ENCODE measurements at places on chromosomes 2 and 18.

DNA sequence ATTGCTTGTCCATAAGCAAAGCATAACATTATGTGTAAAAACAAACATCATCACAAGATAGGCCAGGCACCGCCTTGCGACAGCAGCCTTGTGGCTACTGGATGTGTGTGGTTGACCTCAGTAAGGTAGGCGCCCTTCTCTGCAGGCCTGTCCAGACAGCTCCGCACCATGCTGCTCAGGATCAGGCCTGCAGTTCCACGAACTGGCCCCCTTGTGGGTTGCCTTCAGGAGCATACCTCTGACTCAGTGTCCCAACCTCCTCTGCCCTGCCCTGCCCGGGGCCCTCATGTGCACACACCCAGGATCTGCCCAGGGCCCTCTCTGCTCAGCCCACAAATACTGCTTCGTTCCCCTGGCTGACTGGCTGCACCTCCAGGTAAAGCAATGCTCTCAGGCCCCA, 16.1 kb upstream of the ZNF236 start:
- H3K4me3 ChIP-seq: no peak overlapping the region
- peaks cover 4% of the 10 kb centered on the region for H3K36me3 ChIP-seq
- DNase-seq: no peak
- H3K27ac ChIP-seq: no peak overlapping the region

DNA sequence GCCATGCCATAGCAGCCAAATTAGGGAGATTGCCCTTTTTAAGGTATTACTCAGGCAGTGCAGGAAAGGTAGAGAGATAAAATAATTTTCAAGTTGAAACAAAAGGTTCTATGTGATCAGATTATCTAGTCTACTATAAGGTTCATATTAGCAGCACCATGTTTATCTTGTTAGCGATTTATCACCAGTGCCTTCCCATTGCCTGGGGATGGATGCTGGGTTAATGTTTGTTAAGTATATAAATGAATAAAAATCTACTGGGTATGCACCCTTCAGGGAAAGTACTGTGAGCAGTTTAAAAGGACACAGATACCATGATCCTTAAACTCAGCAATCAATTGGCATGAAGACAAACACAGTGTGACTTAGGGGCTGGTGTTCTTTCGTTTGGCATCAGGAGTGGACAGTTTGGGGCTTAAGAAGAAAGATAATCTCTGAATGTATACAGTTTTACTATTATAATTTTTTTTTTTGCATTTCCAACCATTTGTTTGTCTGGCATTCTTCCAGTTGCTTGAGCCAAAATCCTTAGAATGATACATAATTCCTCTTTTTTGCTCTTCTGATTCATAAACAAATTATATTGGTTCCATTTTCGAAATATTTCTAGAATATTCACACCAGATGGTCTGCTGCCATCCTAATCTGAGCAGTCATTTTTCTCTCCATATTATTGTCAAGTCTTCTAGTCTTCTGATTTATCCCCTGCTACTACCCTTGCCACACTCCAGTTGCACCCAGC, 512.8 kb upstream of the SLC8A1 start:
- H3K36me3 ChIP-seq: no peaks in the 10 kb centered on the region
- H3K4me1 ChIP-seq: no peaks in the 10 kb centered on the region
- H3K27ac ChIP-seq: no peak overlapping the region
- H3K4me3 ChIP-seq: no peak overlapping the region

DNA sequence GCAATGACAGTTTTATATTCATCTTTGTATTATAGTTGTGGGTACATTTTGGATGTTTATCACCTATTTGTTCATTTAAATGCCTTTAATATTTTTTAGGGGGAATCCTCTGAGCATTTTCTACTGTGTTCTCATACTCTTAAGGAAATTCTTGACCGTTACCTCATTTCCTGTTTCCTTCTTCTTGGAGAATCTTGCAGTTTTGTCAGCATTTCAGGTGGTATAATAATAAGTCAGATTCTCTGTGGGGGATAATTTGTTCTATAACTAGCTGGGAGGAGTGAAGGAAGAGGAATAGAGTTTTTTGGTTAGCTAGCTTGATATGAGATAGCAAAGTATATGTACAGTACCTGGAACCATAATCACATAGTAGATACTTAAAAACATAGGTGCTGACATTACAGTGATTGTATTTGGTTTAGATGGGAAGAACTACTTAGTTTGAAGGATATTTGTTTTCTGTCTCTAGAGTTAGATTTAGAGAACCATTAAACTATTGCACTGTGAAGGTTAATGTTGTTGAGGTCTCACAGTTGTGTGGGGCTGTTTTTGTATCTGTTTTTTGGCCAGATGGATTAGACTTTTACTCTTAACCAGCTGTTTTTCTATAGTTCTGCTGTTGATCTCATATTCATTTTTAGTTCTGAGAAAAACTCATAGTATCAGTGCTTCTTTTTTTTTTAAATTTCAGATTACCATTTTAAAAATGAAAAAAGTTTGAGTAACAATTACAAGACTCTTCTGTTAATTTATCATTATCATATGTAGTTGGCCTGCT, 14.2 kb downstream of the MTX2 start:
- no peaks in the 10 kb centered on the region for H3K36me3 ChIP-seq
- H3K27ac ChIP-seq: peak overlapping the region; percentile 96
- H3K4me1 ChIP-seq: peaks cover 18% of the 10 kb centered on the region
- peaks cover 9% of the 10 kb centered on the region for H3K27me3 ChIP-seq

DNA sequence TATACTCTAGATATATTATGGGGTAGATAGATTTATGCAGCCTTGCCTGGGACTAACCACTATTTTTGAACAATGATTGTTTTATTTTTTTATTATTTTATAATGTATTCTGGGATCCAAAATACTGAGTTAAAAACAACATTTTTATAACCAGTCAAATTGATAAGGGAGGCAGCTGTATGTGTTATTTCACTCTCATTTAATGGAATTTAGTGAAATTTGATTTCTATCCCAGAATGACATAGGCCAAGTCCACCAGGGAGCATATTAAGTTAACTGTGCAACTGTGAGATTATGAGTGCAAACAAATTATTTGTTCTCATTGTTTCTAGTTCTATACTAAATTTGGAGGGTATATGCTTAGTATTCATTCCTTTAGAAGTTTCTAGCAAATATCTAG, 553.6 kb upstream of the NRP2 start:
- no peak overlapping the region for H3K4me3 ChIP-seq
- H3K4me1 ChIP-seq: peaks cover 26% of the 10 kb centered on the region
- peak overlapping the region; percentile 94 for H3K27ac ChIP-seq
- H3K27me3 ChIP-seq: no peaks in the 10 kb centered on the region

GRCh38 chr2:129396980-129397599, 582.4 kb upstream of the RAB6C start:
- peak; percentile 50 for DNase-seq
- H3K27ac ChIP-seq: no peak overlapping the region
- no peaks in the 10 kb centered on the region for H3K4me1 ChIP-seq
- no peak overlapping the region for H3K4me3 ChIP-seq
- no peaks in the 10 kb centered on the region for H3K27me3 ChIP-seq

DNA sequence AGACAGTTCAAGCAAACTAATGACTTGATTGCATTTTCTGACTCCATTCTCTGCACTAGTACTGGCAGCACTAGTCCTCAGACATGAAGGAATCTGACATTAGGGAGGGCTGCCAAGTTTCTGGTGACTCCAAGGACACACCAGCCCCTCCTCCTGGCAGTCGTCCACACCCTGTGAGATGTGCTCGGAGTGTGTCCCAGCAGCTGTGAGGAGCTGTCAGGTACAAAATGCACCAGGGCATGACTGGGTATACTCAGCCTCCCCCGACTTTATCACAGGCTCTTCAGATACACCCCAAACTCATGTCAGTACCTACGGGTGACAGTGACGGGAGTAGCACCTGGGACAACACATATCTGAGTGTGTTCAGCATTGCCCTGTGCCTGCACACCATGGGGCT, 43.1 kb downstream of the EDAR start:
- no peak overlapping the region for H3K27ac ChIP-seq
- peaks cover 5% of the 10 kb centered on the region for H3K36me3 ChIP-seq
- peaks cover 4% of the 10 kb centered on the region for H3K27me3 ChIP-seq
- no peaks in the 10 kb centered on the region for H3K4me1 ChIP-seq
- H3K4me3 ChIP-seq: no peak overlapping the region

DNA sequence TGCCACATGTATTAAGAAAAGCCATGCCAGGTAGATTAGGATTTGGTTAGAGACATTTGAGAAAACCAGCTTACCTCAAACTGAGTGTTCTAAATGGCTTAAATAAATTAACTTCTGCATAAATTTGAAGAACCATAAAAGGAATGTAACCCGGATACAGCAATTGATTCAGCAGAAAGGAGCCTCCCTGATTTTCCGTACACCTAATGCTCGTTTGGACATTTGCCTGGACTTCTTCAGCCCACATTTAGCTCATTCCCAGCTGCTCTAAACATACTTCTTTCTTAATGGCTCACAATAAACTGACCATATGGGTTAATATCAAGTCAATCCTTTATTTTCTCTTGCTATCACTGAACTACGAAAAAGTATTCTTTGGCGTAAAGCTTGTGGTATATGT, 392.4 kb downstream of the ZNF516 start:
- no peak overlapping the region for H3K4me3 ChIP-seq
- H3K27me3 ChIP-seq: peaks cover 1% of the 10 kb centered on the region
- no peaks in the 10 kb centered on the region for H3K36me3 ChIP-seq
- no peak for DNase-seq

DNA sequence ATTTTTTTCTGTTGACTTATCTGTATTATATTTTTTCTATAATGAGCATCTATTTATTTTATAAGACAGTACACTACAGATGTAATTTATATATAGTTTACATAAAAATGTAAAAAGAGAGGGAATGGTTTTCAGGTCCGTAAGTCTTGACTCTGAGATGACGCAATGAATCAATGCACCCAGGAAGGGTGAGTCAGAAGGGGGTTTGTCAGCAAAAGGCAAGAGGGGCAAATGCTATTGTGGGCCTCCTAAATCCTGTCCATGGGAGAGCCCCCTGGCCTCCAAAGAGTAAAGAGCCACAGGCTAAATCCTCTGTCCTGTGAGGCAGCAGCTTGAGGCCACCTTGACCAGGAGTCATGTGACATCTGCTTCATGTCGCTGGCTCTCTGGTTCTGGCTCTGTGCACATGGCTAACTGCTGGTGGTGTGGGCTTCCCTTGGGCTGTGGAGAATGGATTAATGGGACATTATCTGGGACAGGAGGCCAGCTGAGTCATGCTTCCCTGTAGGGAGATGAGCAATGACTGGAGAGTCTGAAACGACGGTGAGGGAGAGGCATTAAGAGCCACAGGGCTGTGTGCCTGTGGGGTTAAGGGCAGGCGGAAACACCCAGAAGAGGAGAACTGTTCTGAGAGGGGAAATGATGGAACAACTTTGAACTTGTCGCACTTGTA, 22.8 kb upstream of the ASB18 start:
- no peaks in the 10 kb centered on the region for H3K4me1 ChIP-seq
- no peak overlapping the region for H3K4me3 ChIP-seq
- peaks cover 6% of the 10 kb centered on the region for H3K36me3 ChIP-seq
- H3K27me3 ChIP-seq: peaks cover 3% of the 10 kb centered on the region

- no peak overlapping the region for H3K27ac ChIP-seq
- H3K4me1 ChIP-seq: peaks cover 2% of the 10 kb centered on the region
- H3K27me3 ChIP-seq: peaks cover 3% of the 10 kb centered on the region
- H3K4me3 ChIP-seq: no peak overlapping the region
Measured at GRCh38 chr2:172996387-172996961, 79.2 kb upstream of the MAP3K20 start.

DNA sequence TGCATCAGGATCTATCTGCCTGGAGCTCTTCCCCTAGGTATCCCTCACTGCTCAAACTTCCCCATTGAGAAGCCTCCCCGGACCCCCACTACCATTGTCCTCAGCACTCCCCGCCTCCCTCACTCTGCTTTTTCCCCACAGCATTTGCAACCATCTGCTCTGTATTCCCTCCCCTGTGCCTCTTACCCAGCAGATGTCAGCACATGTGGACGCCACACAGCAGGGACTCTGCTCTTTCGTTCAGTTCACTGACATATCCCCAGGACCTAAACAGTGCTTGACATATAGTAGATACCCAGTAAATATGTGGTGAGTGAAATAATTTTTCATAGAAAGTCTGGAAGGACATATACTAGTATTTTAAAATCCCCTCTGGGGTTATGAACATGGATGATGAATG, 101.1 kb downstream of the TMEM247 start:
- no peak overlapping the region for H3K27ac ChIP-seq
- H3K27me3 ChIP-seq: no peaks in the 10 kb centered on the region
- no peaks in the 10 kb centered on the region for H3K4me1 ChIP-seq
- no peak overlapping the region for H3K4me3 ChIP-seq
- no peak for DNase-seq

GRCh38 chr18:70221156-70221914, 15.8 kb upstream of the RTTN start:
- peak; percentile 14 for DNase-seq
- peaks cover 10% of the 10 kb centered on the region for H3K4me1 ChIP-seq
- no peaks in the 10 kb centered on the region for H3K36me3 ChIP-seq
- peak overlapping the region; percentile 74 for H3K27ac ChIP-seq

DNA sequence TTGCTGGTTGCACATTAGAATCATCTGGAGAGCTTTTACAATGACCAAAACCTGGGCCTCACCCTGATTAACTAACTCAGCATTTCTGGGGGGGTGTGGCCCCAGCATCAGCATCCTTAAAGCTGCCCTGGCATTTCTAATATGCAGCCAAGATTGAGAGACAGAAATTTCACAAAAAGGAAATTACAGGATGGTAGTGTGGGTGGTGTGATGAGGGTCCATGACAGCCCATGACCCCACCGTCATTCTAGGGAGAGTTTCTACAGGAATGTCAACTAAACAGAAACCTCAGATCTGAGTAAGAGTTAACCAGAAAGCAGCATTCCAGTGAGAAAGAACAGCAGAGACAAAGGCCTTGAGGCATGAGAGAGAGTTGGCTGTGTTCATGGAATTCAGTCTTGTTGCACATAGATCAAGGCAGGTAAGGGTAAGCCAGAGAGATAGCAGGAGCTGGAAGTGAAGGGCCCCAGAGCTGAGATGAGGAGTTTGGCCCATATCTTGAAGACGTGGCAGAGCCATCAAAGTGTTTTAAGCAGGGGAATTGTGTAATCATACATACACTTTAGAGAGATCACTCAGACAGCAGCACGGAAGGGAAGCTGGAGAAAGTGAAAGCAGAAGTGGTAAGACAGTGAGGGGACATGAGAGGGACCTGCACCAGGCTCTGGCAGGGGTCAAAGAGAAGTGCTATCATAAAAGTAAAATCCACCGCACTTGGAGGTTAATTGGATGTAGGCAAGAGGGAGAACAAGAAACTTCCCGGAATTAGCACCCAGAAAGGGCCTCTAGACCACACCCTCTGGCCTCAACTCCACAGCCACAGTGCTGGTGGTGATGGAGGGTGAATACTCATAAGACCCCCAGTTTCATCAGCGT, 7.8 kb upstream of the TRABD2A start:
- no peaks in the 10 kb centered on the region for H3K27me3 ChIP-seq
- no peaks in the 10 kb centered on the region for H3K36me3 ChIP-seq
- no peak overlapping the region for H3K4me3 ChIP-seq
- no peak overlapping the region for H3K27ac ChIP-seq
- DNase-seq: no peak

Data from endothelial cell (in vitro differentiated cells).